Fibroblast of skin of left biceps (primary cell): ENCODE measurements at places on chromosomes 2 and 18.

DNA sequence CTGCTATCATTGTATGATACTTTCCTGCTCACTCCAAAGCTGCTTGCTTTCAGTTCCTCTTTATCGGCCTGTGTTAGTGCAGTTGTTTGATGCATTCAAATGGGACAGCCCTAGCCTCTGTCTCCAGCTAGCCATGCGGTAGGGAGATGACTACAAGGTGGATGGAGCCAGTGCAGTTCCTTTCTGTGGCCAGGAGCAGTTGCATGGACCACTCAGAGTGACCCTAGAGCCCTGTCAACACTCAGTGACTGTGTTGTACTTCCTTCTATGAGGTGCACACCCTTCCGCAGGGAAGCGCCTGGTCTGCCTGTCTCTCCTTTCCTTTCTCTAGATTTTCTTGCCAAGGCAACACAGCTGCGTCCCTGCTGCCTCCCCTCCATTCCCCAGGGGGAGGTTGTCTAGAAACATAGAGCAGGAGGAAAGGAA, 33.8 kb downstream of the KCNS3 start:
- DNase-seq = no peak

- DNase-seq = no peak
Measured at GRCh38 chr2:180706694-180707093, 273.7 kb upstream of the UBE2E3 start.

DNA sequence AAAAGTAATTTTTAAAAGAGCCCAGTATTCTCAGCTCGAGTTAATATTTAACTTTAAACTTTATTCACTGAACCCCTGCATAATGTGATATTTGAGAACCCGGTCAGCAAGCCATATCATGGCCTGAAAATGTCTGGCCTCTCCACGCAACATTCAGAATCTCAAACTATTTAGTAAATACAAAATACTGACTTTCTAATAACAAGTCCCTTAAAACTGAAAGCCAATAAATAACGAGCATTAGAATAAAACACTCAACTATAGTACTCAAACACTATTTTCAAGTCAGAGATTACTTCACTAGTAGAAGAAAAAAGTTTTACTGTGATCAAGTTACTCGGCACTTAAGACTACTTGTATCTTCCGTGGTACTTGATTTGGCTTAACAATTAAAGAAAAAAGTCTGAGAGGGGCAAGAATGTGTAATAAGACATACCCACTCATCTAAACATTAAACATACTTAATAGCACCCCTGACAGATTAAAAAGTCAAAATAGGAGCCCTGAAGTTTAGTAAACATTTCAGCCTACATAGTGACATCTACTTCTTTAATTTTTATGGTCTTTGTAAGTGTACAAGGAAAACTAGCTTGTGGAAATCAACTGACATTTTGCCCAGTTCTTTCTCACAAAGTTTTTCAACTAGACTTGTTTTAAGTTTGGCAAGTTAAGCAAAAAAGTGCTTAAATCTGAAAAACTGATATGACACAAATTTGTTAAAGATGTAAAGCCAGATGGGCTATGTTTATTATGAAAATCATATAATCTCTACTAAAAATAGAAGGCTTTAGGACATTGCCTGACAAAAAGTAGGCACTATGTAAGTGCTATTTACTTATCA, 38.2 kb downstream of the RTN4 start:
- DNase-seq = no peak

DNA sequence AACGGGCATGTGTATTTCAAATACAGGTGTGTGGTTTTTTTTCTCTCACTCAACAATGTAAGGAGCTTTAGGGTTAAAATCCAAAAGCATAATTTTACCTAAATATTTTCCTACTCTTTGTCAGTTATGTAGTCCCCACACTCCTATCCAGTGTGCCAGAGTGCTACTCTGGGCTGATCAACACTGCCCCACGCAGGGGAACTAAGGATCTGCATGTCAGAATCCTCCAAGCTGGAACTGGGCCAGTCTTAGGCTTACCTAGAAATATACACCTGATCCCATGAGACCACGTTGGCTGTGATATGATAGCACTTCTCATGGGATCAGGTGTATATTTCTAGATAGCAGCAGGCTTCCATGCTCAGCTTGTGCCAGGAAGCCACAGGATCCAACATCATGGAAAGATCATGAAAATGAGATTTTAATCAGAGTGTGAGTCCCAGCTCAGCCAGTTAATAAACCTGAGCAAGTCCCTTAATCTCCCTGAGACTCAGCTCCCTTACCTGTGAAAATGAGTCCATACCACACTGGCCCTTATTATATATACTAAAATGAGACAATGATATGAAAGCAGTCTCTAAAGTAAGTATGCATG, 29.7 kb downstream of the CCDC141 start:
- no peak for DNase-seq

DNA sequence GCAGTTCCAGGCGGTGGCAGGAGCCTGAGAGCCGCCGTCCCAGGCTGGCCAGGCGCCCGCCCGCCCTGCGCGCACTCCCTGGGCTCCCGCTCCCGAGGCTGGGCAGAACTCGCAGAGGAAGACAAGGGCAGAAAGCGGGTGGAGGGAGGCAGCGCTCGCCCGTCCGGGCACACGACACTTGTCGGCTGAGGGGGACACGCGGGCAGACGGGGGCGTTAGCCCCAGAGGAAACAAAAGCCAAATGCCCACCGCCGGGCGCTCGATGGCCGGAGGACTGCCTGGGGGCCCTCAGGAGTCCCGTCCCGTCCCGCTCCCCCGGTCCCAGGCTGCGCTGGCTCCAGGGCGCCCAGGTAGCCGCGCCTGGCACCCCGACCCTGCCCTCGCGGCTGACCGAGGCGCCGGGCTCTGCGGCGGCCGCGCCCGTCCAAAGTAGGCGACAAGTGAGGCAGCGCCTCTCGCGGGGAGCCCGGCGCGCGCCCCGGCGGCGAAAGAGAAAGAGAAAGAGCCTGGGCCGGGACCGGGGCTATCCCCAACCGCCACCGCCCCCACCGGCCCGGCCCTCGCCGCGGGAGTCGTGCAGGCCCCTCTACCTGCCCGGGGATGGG, 491 bp downstream of the L3MBTL4 start:
- no peak for DNase-seq

- DNase-seq = peak; percentile 32
Measured at GRCh38 chr2:200138391-200139124, 167.9 kb upstream of the SPATS2L start.

GRCh38 chr18:9824474-9824832, 61.3 kb upstream of the TXNDC2 start:
- DNase-seq = no peak

DNA sequence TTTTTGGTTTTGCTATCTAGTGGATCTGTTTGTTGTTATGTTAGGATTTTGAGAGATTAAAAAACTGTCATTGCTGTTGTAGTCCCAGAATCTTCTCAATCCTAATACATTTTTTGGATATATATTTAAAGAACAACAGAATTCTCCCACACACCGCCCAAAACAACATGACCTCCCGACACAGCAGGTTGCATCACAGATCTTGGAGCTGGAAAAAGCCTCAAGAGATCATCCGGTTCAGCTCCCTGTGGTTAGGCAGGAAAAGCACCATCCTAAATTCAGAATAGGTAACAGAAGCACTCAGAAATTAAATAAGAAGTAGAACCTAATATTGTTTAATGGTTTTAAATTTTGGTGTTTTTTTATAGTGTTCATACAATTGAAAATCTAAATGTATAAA, 251.4 kb upstream of the STON1 start:
- DNase-seq = no peak

- no peak for DNase-seq
Measured at GRCh38 chr18:22020127-22020866, 149.1 kb upstream of the GATA6 start.

- no peak for DNase-seq
Measured at GRCh38 chr2:145379934-145380333, 860.0 kb upstream of the ZEB2 start.

- no peak for DNase-seq
Measured at GRCh38 chr2:45330637-45331409, 280.2 kb downstream of the SRBD1 start.

- DNase-seq = peak; percentile 75
Measured at GRCh38 chr18:58314284-58314683, 270.3 kb downstream of the NEDD4L start.

DNA sequence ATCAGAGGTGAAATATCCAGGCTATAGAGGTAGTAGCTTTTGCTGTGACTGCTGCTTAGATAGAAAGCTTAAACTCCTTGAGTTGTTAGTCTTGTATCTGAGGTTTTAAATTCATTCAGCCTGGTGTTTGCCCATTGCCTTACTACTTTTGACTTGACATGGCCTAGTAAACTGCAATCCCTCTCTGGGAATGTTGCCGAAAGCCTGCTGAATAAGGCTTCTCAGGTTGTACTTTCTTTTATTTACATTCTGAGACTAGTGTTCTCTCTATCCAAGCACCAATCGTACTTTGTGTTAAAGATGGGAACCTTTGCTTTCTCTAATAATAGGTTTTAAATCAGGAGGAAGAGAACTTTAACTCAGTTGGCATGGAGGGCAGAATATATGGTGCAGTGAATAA, 357.6 kb upstream of the CWC22 start:
- no peak for DNase-seq

- DNase-seq = no peak
Measured at GRCh38 chr2:16386431-16386830, 279.2 kb downstream of the CYRIA start.

DNA sequence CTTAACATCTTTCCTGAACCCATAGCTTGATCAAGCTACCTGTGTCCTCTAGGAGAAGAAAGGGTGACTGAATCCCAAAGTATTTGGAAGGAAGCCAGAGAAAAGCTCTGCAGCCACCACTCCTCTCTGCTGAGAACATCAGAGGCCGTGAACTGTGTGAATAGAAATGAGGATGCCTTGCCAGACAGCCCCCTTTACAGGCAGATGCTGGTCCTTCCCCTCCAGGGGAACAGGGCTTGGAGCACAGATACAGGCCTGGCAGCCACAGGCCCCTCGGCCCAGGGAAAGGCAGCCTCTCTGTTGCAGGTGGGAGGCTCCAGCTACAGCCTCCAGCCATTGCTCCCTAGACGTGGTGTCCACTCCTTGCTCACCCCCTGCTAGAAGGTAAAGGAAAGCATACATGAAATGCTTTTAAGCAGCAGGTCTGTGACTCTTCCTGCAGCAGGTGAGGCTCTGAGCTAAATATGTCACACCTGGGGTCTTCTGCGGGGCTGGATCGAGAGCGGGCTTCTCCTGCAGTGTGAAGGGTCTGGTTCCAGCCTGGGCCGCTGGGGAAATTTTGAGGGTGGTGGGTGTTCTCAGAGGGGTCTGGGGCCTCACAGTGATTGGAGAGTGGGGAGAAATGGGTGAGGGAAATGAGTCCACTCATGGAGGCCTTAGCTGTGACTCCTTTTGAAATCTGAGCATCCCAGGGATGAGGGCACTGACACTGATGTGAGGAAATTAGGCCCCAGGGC, 234.0 kb downstream of the KLHL29 start:
- no peak for DNase-seq

- no peak for DNase-seq
Measured at GRCh38 chr18:49911427-49911826, 98.1 kb upstream of the ACAA2 start.
